NAMALWA (cell line): ENCODE measurements at places on chromosomes 13 and 19.

DNA sequence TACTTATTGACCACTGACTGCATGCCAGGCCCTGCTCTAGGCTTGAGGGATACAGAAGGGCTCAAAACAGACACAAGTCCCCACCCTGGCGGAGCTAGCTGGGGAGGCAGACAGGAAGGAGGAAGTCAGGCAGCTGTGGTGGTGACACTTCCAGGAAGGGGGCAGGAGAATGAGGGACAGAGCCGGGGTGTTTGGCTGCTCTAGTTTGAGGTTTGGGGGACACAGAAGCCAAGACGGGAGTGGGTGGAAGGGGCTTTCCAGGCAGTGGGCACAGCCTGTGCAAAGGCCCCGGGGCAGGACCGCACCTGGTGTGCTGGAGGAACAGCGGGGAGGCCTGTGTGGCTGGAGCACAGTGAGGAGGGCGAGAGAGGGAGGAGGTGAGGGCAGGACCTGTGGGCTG is 4.0 kb downstream of the MRPL54 start:
- no peak for DNase-seq

GRCh38 chr19:6788896-6789295 is 16.4 kb downstream of the VAV1 start:
- no peak for DNase-seq

GRCh38 chr19:18765224-18765623 is 25.9 kb downstream of the COMP start:
- DNase-seq, result no peak

- no peak for DNase-seq
Observed at GRCh38 chr19:2553510-2553909, 77.6 kb downstream of the GADD45B start.

GRCh38 chr19:48910803-48911202 is 10.7 kb downstream of the NUCB1 start:
- DNase-seq, result no peak

DNA sequence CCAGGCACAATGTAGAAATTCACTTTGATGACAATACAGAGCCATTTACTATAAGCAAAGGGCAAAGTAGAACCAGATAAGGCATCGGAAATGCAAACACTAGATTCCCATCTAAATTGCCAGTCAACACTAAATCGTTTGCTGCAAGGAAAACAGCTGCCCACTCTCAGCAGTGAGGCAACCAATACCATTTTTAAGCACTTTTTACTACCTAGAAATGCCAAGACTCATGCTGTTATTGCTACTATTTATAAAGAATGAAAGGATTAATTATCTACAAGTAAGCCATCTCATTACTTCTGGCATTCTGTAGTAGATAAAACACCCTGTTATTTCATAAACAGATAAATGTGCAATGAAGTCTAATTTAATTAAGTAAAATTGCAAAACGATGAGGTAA is 422.0 kb downstream of the FGF14 start:
- no peak for DNase-seq

DNA sequence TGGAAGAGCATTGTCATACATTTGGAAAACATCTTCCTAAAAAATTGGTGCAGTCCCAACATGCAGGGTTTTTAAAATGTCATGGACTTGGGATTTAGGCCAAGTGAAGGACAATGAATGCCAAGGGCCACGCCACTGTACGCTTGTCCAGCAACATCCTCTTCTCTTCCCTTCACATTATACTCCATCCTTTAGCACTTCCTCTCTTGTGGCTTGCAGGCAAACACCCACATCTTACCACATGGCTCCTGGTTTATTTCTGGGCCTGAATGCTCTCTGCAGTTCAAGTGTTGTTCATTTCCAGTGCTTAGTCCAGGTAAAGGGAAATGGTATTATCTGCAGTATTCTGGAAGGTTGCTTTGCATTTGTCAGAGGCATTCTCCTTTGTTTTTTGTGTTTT is 45.0 kb downstream of the CBY2 start:
- DNase-seq, result no peak
